ENCODE measurements at places on chromosomes 16 and 17.
A peak's percentile ranks its signal among the peaks of the same experiment; 100 is the strongest.

DNA sequence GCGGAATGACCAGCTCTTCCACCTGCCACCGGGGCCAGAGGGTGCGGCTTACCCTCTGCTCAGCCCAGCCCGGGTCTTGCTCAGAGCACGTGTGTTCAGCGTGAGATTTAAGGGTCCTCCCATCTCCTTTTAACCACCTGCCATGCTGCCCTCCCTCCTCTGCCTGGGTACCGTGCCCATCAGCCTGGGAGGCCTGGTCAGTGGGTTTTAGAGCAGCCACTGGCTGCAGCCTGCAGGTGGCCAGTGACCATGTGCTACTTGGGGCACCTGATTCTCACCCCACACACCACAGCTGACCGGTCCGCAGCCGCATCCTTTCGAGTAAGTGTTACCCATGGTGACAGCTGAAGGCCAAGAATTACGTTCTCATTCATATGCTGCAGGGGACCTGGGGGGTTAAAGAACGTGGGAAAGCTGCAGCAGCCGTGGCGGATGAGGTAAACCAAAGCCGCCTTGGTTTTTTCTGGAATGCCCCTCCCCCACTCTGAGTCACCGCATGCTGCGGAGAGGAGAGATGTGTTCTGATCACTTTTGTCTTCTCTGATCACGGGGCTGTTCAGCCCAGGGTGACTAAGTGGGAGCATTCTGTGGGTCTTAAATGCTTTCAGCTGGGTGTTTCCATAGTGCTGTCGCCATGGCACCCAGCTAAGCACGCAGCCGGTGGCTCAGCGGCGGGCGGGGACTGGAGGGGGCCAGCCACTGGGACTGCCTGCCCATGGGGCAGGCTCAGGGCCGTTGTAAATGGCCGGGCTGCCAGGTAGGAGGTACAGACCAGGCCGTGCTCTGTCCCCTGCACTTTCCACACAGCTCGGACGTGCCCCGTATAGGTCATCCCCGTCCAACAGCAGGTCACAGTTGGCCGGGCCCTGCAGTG is 59.8 kb downstream of the BAIAP2 start:
- no peak for DNase-seq

GRCh38 chr17:50523208-50523607 is 9.3 kb upstream of the EPN3 start:
- no peak for DNase-seq

DNA sequence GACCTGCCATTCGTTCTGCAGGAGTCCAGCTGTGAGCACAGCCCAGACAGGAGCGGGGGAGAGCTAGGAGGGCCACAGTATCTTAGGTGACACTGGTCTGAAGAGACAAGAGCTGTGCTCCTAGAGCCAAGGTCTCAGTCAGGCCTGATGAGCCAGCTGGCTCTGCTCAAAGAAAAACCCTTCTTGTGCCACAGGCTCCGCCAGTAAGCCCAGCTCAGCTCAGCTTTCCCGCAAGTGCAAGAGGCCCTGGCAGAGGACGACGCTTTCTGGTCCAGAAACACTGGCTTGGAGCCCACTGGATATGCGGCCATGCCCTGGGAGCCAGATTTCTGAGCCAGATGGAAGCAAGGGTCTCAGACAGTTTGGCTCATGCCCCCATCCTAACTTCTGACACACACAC is 23.9 kb downstream of the PEMT start:
- DNase-seq: peak; percentile 87

DNA sequence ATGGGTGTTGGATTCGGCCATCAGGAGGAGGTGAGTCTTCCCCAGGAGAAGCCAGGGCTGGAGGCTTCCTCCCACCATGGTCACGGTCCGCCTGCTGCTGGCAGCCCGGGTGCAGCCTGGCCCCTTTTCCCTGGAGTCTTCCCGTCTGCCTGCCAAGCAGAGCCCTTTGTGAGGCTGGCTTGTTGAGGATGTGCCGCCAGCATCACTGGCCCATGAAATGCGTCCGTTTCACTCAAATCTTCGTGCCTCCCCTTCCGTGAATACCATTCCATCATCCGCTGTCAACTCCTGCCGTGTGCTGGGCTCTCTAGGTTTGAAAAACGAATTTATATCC is 9.6 kb downstream of the VPS4A start:
- DNase-seq: no peak

Measured in Right ventricle myocardium inferior (tissue), 1 donor.